Activated effector memory CD4-positive, alpha-beta T cell treated with Interleukin-2 at 50 U/mL for 16 hours (primary cell): ENCODE measurements at places on chromosomes 5 and 9.

GRCh38 chr9:108836781-108837180, 19.0 kb downstream of the ACTL7B start:
- no peak for DNase-seq

DNA sequence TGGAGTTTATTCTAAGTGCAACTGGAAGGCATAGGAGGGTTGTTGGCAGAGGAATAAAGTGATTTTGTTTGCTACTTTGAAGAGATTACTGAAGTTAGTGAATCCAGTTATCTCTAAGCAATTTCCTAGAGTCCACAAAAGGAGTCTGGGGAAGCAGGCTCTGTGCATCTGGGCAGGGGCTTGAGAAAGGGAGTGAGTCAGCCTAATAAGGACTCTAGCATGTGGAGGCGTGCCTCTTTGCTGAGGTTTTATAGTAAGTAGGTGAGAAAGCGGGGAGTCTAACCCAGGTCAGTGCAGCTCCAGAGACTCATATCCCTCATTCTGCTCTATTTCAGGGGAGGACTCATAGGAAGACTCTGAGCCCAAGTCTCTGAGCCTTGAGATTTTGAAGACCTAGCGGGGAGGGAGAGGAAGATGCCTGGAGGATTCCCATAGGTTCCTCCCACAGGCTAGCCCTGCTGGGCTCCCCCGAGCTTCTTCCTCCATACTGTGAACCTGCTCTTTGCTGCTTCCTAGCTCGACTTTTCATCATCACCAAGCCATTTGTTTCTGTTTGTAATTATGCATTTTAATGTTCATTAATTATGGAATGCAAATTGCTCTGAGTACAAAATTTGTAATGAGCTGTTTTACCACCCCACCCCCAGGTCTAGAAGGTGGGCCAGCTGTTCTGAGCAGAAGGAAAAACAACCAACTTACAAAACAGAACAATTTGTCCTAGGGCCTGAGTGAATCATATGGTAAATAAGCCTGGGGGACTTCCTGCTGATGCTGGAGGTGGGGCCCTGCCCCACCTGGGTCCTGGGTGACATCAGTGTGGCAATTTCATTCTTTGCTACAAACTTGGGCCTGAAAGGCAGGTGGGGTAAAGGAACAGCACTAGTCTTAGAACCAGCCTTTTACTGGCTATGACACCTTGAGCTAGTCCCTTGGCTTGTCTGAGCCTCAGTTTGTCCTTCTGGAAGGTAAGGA, 150.2 kb downstream of the TRIM32 start:
- DNase-seq, result no peak

DNA sequence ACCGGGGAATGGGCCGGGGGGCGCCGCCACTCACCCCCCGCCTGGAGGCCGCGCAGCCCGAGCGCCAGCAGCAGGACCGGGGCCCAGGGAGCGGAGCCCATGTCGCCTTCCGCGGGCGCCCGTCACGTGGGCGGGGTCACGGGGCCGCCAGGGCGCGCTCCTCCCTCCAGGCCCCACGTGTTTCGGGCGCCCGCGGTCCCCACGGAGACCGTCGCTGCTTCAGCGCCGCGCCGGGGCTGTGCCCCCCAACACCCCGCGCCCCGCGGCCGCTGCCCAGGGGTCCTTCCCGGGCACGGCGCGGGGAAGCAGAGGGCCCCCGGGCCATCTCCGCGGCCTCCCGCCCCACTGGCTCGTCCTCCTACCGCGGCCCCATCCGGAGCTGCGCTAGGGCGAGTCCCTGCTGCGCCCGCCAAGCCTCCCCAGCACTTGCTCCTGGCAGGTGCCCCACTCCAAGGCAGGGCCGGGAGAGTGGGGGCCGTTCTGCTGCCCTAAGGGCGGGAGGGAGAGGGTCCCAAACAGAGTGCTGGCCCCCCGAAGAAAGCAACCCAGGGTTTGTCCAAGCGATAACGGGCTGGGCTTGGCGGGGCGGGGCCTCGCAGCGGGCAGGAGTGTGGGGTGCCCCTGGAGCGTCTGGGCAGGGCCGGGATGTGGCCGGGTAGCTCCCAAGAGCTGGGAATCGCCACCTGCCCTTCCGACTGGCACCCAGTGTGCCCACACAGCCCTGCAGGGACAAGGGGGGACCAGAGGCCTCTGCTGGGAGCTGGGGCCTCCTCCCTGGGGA, at the start of gene DPP7:
TSS of gene DPP7 (minus strand) at position 121 of the 781 bp plus-strand sequence. CDS start at position 101, 20 bp downstream.
- DNase-seq, result peak; percentile 72

DNA sequence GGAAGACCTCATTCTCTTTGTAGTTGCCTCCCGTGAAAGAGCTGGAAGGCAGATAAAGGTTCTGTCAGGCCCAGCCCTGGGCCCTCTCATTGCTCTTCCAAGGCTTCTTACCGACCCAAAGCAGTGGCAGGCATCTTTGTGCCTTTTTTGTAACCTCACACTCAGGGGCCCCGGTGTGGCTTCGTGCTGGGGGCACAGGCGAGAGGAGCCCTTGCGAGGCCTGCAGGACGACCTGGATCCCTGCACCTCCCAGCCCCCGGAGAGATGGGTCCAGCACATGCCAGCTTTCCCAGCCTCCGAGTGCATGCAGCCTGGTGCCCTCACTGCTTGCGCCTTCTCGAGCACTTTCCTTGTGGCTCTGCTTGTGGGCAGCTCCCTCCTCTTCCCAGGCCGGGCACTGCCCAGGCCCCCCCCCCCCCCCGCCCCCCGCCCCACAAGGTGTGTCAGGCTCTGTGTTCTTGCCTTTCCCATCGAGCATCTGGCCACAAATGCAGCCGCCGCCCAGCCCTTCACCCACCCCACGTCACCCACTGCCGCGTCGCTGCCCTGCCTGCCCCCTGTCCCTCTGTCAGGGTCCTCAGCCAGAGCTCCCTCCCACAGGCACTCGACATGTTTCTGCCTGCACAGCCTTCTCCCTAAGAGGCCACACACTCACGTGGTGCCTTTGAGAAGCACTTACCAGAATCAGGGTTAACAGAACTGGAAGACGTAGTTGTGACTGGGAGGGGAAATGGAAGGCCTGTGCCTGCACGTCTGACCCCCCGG, 63.7 kb upstream of the CACNA1B start:
- no peak for DNase-seq

- DNase-seq, result no peak
These were observed 13.3 kb downstream of the OR13J1 start for GRCh38 chr9:35856882-35857281.

- DNase-seq, result no peak
These were observed 514.5 kb upstream of the PTGER4 start for GRCh38 chr5:40165106-40165788.

GRCh38 chr5:139847790-139848507, 52.3 kb downstream of the PSD2 start:
- peak; percentile 76 for DNase-seq

DNA sequence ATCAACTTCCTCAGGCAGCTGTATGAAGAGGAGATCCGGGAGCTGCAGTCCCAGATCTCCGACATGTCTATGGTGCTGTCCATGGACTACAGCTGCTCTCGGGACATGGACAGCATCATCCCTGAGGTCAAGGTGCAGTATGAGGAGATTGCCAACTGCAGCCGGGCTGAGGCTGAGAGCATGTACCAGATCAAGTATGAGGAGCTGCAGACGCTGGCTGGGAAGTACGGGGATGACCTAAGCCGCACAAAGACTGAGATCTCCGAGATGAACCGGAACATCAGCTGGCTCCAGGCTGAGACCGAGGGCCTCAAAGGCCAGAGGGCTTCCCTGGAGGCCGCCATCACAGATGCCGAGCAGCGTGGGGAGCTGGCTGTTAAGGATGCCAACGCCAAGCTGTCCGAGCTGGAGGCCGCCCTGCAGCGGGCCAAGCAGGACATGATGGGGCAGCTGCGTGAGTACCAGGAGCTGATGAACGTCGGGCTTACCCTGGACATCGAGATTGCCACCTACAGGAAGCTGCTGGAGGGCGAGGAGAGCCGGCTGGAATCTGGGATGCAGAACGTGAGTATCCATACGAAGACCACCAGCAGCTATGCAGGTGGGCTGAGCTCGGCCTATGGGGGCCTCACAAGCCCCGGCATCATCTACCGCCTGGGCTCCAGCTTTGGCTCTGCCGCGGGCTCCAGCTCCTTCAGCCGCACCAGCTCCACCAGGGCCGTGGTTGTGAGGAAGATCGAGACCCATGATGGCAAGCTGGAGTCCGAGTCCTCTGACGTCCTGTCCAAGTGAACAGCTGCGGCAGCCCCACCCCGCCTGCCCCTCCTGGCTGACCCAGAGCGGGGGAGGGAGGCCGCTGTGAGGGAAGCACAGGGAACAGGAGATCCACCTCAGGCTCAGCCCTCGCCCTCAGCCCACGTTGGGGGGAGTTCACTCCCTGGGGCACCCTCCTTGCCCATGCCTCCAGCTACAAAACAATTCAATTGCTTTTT, 84.0 kb downstream of the SEC61B start:
- DNase-seq, result no peak

GRCh38 chr5:180411948-180412347, 58.8 kb upstream of the GFPT2 start:
- no peak for DNase-seq

GRCh38 chr5:140565780-140566095, 1.1 kb downstream of the SLC35A4 start:
- no peak for DNase-seq

DNA sequence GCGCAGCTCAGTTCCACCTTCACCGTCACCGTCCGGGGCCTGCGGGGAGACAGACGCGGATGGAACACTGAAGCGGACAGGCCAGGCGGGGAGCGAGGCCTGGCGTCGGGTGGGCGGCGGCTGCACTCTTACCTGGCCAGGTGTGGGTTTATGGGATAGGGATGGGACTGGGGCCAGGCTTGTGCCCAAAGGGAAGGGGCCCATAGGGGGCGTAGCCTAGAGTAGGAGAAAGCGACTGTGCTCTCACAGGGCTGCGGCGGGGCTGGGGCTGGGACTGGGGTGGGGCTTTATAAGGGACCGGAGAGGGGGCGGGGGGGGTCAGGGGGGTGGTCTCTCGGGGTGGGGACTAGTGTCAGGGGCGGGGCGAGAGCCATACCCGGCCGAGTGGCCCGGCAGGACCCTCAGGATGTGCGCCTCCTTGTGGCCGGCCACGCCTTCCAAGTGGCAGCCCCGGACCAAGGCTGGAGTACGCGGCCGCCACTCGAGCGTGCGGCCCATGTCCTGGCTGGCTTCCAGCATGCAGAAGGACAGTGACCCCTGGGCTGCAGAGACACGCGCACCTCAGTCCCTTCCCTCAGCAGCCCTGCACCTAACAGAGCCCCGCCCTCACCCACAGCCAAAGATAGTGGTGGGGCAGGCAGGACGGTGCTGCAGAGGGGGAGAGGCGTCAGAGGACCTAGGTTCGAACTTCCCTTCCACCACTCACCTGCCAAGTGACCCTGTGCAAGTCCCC, 22.8 kb downstream of the FPGS start:
- no peak for DNase-seq

GRCh38 chr9:79224672-79225433, 346.9 kb upstream of the TLE4 start:
- no peak for DNase-seq

- peak; percentile 72 for DNase-seq
These were observed 4.3 kb upstream of the RNF44 start for GRCh38 chr5:176541338-176542134.

DNA sequence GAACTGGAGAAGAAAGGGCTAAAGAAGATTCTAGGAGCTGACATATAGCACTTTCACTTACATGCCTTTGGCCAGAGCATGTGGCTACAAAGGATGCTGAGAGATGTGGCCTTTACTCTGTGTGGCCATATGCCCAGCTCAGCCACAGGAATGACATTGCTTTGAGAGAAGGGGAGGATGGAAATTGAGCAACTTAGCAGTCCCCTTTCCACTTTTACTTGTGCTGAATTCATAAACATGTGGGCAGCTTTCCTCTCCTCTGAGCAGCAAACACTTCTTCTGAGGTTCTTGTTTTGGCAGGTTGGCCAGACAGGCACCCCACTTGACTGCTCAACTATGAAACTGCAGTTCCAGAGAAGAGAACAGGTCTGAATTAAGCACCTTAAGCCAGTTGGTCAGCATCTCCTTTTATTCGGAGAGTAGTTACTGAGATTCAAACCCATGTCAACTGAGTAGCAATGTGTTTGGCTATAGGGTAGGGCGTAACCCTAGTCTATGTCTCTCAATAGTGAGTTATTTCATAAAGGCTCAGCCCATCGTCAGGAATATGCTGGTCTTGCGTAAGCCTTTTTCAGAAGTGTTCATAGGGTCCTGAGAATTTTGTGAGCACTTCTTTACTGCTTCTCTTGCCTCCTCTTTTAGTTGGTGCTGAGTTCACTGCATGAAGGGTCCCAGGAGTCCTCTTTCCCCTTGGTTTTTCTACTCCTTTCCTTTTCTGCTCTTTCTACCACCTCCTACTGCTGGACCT, 134.5 kb downstream of the PALM2AKAP2 start:
- no peak for DNase-seq

- no peak for DNase-seq
These were observed 170.6 kb downstream of the CACNA1B start for GRCh38 chr9:138048184-138048583.

DNA sequence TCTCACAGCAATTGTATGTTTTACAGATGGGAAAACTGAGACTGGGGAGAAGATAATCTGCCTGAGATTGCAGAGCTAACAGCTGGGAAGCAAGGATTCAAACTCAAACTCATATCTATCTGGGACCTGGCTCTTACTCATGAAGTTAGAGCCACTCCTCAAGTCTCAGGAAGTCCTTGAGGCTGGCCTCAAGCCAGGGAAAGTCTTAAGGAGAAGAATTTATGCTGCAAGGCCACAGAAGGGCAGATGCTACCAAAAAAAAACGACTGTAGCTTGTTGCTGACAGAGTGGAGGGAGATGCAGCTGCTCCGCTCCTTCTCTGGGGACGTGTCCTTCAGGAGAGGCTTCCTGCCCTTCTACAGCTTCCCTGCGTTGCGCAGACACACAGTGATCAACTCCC, 39.8 kb downstream of the BARHL1 start:
- DNase-seq, result no peak
